Activated naive CD4-positive, alpha-beta T cell treated with anti-CD3 and anti-CD28 coated beads, Interleukin-2, amount 10 ng/mL, durations not matched to agents 7 days and 5 days (primary cell): ENCODE measurements at places on chromosomes 3 and 15.
A peak's percentile ranks its signal among the peaks of the same experiment; 100 is the strongest.

DNA sequence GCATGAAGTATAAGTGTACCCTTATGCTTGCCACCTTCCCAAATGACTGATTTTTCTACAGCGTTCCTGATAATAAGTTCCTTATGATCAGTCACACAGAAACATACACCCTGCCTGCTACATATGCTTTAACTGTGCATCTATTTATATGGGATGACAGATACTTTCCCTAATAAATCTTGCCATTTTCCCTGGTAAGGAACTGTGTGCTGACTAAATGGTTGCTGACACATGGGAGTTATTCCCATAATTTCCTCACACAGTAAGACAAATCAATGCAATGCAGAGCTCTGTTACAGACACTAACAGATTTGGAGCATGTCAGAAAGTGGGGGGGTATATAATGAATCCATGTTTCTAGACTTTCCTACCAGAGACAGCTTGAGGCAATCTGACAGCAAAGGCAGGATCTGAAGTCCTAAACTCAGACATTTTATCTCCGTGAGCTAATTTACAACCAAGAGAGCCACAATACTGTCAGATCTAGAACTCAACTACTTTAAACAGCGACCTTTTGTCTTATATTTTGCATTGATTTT, 86.9 kb upstream of the TCF12 start:
- DNase-seq: no peak

- DNase-seq: no peak
Observed at GRCh38 chr15:80966431-80967197, 23.0 kb downstream of the MESD start.

DNA sequence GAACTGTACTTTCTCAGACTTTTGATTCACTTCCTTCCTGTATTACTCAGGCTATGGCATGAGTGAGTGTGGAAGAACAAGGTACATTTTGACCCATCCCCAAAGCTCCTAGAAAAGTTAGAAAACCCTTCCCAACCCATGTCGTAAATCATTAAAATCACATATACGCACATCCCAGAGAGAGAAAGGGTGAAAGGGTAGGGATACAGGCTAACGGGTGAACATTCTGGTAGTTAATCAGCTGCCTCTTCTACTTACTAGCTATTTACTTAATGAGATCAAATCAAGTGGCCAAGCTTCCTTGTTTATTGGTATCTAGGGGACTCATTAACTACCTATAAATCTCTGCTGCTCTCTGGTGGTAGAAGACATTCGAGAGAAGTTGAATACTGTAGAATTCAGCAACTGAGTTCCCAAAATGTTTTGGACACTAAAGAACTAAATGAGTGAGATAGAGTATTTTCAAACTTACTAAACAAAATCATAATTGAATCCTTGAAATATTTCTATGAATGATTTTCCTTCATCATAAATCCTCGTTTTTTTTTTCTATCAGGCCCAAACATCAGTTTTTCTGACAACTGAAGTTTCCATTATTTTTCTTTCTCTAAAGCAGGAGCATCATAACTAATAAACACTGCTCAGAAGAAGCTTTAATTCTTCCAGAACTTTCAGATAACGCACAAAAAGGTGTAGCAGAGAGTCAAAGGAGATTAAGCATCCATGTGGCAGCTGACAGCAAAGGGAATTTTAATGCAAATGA, 124.2 kb downstream of the IMPG2 start:
- no peak for DNase-seq

- DNase-seq: no peak
Observed at GRCh38 chr15:54576298-54576935, 598.2 kb downstream of the UNC13C start.

- no peak for DNase-seq
Observed at GRCh38 chr3:65919826-65920225, 118.9 kb downstream of the MAGI1 start.

GRCh38 chr3:188948997-188949389, 222.8 kb upstream of the TPRG1 start:
- DNase-seq: no peak

GRCh38 chr3:20773320-20773984, 587.4 kb upstream of the SGO1 start:
- no peak for DNase-seq

GRCh38 chr15:64066451-64066850, 20.2 kb upstream of the DAPK2 start:
- DNase-seq: no peak

GRCh38 chr3:81952141-81952540, 190.7 kb upstream of the GBE1 start:
- no peak for DNase-seq

GRCh38 chr15:26082221-26083109, 219.3 kb upstream of the ATP10A start:
- peak; percentile 96 for DNase-seq

DNA sequence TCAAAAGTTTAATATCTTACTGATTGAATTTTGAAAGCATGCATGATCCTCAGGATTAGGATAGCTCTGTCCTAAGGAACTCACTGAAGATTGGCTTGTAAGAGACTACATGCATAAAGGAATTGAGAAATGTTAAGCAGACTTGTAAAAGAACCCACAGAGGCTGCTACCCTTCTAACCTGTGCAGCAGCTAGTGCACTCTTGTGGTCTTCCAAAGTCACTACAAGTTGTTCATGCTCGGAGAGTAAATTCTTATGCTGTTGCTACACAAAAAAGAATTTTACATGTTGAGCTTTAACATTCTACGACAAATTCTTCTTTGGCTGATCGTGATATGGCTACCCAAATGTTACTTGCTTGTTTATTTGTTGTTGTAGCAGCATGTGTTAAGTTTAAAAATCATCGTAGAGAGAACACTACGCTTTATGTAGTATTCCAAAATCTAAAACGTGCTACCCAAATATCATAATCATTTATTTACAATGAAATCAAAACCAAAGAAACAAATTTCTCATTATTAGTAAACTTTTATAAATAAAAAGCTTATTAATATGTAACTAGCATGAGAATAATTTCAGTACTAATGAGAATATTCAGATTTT, 55.0 kb downstream of the GOLIM4 start:
- DNase-seq: no peak

DNA sequence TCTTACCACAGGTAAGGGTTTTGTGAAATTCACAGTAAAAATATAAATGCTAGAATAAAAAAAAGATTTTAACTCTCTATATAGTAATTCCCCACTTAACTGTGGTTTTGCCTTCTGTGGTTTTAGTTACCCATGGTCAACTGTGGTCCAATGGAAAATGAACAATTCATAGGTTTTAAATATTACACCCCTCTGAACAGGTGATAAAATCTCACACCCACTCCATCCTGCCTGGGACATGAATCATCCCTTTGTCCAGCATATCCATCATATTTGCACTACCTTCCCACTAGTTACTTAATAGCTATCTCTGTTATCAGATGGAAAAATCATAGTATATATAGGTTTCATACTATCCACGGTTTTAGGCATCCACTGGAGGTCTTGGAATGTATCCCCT, 49.2 kb downstream of the HDGFL3 start:
- no peak for DNase-seq

DNA sequence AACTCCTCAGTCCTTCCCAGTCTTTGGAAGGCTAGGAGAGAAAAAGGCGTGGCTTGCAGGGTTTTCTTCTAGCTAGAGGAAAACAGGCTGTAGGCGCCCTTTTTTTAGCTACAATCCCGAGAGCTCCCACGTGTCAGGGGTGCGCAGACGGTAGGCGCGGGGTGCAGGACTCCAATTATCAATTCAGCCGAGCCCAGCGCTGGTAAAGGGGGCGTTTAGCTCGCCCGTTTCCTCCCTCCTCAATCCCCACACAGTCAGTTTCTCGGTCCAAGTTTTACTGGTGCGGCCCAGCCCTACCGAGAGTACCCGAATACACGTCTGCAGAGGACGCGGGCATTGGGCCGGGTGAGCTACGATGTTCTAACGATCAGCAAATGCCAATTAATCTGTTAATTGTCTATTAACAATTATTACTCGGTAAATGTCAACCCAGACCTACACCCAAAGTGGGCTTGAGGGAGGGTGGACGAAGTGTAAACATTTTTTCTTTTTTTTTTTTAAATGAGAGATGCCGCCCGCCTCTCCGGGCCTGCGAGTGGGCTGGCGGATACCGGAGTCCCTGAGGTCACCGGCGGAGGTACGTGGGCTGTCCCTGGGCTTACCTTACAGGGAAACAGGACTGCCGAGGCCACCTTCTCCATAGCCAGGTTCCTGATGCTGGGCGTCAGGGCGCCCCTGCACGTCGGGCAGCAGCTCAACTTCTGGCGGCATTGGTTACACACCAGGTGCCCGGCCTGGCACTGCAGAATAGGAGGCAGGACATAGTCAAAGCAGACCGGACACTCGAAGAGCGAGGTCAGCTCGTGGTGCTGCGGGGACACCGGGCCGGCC, 923 bp downstream of the SIAH2 start:
- peak; percentile 61 for DNase-seq

GRCh38 chr15:90481023-90481422, 48.7 kb upstream of the CRTC3 start:
- DNase-seq: peak; percentile 70

GRCh38 chr15:85810075-85810474, 15.3 kb upstream of the KLHL25 start:
- DNase-seq: no peak

DNA sequence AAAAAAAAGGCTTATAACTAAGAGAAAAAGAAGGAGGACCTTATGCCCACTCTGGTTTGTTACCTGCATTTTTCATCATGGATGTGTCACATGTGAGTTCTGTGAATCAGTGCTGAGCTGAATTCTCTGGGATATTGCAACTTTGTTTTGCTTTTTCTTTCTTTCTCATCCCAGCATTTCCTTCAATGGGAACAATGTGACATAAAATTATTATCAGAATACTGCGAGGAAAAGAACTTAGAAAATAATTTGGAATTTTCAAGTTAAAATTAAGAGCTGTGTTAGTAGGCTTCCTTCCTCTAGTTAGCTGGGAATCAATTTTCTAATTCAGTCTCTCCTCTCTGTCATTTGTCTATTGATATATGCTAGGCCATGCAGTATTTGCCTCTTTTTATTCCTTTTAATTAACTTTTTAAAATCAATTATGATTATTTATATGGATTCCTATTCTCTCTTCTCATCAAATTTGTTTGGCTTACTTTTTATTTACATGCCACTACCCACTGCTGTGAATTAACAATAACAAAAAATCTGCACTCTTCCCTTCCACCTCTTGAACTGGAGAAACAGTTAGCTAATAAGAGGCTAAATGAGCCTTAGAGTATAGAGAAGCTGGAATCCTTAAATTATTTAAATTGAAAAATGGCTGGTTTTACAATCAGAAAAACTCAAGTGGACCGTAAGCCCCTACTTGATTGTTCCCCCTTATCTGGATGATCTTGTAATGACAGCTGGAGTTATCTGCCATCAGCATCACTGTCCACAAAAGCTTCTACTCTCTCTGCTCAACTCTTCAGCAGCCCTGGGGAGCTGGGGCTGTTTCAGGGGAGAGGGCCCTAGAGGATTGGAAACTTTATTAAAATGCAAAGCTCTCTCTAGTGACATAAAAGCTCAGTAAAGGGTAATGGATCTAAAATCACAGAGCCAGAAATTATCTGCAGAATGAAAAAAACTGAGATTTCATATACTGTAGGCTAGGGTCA, 95.3 kb upstream of the SOX2 start:
- no peak for DNase-seq

DNA sequence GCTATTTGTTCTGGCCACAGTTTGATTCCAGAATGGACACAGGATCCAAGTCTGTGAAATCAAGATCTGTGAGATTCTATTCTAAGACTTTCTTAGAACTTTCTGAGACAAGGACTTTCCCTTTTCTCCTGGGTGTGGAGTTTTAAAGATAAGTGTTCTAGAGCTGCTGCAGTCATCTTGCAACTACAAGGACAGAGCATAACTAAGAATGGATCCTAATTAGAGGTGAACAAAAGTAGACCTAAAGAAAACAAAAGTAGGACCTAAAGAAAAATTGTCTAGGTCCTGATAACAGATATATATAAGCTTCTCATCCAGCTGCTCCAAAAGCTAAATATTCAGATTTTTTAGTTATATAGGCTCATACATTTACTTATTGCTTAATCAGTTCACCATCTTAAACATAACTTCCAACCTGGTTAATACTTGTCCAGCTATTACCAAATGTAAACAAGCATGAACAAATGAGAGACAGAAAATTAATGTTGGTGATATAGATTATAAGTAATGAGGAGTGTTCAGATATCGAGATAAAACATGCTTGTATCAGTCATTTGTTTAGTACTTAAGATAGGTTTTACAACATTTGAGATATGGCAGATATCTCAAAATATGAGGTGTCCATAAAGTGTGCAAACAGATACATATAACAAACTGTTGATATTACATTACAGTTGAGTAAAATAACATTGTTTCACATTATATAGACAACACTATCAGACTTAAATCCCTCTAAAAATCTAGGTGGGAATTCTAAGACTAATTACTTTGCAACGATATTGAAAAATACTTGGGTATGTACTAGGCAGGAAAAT, 75.1 kb downstream of the CD200 start:
- no peak for DNase-seq

GRCh38 chr15:90529011-90529370, 732 bp upstream of the CRTC3 start:
- DNase-seq: no peak

DNA sequence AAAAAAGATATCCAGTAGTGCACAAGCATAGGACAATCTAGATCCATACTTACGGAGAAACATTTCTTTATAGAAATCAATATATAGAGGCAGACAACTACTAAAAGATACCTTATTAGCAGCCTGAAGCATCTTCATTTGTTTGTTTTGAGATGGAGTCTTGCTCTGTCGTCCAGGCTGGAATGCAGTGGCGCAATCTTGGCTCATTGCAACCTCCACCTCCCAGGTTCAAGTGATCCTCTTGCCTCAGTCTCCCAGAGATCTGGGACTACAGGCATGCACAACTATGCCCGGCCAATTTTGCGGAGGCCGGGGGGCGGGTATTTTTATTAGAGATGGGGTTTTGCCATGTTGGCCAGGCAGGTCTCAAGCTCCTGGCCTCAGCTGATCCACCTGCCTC, 18.3 kb upstream of the SLMAP start:
- DNase-seq: no peak

DNA sequence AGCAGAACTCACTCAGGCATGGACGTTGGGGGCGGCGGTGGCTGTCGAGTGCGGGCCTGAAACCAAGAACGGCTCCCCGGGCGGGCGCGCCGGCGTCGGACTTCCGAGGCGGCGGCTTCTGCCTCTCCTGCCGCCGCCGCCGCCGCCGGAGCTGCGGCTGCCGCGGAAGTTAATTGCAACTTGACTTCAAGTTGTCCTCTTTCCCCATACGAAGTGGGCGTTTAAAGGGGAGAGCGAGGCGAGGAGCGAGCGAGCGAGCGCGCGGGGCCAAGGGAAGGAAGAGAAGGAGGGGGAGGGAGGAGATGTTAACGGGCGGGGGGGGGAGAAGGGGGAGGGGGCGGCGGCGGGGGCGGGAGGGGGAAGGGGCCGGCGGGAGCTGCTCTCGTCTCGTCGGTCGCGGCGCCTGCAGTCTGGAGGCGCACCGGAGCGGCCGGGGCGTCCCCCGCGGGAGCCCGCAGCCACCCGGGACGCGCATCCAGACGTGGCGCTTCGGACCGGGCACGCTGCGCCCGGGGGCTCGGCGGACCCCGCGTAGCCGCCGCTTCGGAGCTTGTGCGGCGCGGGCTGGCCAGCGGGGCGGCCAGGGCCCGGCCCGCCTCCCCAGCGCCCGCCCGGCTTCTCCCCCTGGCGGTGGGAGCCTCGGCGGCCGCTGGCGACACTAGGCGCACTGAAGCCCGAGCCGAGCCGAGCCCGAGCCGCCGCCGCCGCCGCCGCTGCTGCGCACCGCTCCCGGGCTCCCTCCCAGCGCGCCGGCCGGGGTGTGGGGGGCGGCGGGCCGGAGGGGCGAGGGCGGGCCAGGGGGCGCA, 19.7 kb upstream of the SATB1 start:
- DNase-seq: peak; percentile 89

GRCh38 chr3:101216710-101217465, 103.5 kb downstream of the IMPG2 start:
- DNase-seq: no peak
